ENCODE measurements at places on chromosomes 5 and 9.

- DNase-seq: no peak
Measured at GRCh38 chr5:15746833-15747232, 246.9 kb downstream of the FBXL7 start.

DNA sequence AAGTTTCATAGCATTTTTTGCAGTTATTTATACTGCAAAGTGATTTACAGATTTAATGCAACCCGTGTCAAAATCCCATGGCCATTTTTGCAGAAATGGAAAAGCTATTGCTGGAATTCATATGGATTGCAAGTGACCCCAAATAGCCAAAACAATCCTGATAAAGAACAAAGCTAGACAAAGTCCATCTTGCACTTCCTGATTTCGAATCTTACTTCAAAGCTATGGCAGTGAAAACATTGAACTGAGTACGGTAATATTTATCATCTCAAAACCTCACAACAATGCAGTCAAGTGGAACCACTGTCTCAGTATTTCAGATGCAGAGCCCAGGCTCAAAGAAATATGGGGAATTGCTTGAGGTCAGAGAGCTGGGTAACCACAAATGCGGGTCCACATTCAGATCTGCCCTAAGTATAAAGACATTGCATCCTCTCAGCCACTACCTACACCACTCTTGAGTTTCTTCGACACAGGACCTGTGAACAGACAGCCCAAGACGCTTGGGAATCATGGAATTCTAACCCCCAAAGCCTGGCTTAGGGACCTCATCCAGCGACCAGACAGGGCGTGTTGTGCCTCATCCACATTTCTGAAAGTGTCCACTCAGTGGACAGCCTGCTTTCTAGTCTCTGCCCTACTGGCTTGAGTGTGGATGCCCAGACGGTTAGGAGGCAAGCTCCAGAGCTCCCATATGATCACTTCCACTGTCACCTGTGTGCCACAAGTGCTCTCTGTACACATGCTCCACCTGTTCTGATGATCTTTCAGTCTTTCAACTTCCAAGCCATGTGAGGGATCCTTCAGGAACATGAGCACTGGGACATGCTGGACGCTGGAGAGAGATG is 39.3 kb upstream of the KCNIP1 start:
- DNase-seq: no peak

- DNase-seq: no peak
Measured at GRCh38 chr5:175457466-175457865, 13.5 kb upstream of the DRD1 start.

DNA sequence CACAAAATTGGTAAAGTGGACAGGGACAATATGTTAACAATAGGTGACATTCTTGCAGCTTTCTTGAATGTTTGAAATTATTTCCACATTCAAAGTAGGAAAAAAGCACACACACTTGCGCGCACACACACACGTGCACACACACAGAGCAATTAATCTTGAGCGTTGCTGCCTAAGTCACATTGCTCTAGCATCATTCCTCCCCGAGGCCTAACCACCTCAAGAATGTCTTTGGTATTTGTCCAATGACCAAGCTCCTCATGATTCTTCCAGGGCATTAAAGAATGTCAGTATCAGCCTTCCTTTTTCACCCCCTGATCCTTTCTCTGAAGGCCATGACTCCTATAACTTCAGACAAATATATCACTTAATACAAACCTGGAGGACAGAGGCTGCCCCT is 198.1 kb downstream of the NPR3 start:
- no peak for DNase-seq

- DNase-seq: no peak
Measured at GRCh38 chr9:68704814-68705530, at the start of gene PIP5K1B. Gene PIP5K1B (plus strand): TSS chr9:68705240. CDS start chr9:68822615, 117,375 bp downstream.

GRCh38 chr5:166497496-166498104 is 1793.8 kb upstream of the WWC1 start:
- DNase-seq: no peak

GRCh38 chr5:168796593-168797580 is 217.7 kb upstream of the PANK3 start:
- no peak for DNase-seq

DNA sequence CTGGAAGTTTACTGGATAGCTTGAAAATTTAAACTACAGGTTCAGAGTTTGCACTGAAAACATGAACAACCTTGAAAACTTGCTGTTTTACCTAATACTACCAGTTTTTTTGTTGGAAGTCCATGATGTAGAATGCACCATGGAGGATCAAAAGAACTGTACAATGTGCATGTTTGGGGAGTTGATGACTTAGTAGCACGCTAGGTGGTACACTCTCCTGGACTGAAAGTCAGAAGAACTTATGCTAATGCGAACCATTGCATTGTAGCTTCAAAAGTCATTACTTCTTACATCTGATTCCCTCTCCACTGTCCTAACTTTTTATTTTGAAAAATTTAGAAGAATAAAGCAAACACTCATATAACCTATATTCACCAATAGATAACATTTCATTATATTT is 211.0 kb downstream of the OSTF1 start:
- no peak for DNase-seq

All from D721Med (cell line).